ENCODE measurements at places on chromosomes 1 and 21. TPM values are rescaled to one million over a fixed set of nuclear protein-coding genes. Genes with fewer than 3 reads are reported as not detected.
A peak's percentile ranks its signal among the peaks of the same experiment; 100 is the strongest.

- peaks cover 33% of the 10 kb centered on the region for H3K36me3 ChIP-seq
- DNase-seq, result no peak
- H3K4me1 ChIP-seq, result no peaks in the 10 kb centered on the region
- no peaks in the 10 kb centered on the region for H3K27me3 ChIP-seq
Measured at GRCh38 chr1:62809788-62810187, 25.9 kb downstream of the ATG4C start.

GRCh38 chr1:38489844-38490270, 369.7 kb downstream of the RRAGC start:
- H3K27me3 ChIP-seq, result peaks cover 31% of the 10 kb centered on the region
- no peaks in the 10 kb centered on the region for H3K36me3 ChIP-seq
- no peaks in the 10 kb centered on the region for H3K4me1 ChIP-seq
- H3K27ac ChIP-seq, result no peak overlapping the region

DNA sequence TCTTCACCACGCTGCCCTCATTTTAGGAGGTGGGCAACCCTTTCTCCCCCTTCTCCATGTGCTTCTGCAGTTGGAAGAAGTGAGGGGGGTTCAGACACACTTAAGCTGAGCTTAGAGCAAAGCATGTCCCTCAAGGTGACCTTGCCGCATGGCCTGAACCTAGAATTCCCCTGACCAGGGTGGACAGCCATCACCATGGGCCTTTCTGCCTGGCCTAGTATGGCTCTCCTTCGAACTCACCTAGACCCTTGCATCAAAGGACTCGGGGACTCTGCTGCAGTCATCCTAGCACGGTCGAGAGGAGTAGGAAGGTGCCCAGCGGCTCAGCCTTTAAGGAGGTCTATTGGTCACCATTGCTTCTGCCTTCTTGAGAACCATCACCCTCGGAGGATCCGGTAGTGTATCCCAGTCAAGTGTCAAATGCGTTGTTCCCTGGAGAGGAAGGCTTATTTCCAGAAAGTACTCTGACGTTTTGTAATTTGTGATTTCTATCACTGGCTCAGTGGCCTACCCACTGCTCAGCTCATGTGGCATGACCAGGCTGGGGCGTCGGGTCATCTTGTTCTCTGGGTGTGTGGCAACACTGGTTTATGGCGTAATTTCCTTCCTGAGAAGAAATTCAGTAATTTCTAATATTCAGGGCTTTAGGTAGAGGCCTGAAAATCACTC, at the start of gene KCNE1:
Gene KCNE1, minus strand, starts transcription at position 424 of the 669 bp plus-strand sequence. CDS start 62,576 bp downstream, outside the sequence.
- H3K36me3 ChIP-seq, result no peaks in the 10 kb centered on the region
- peak within 1 kb of the TSS; percentile 87 for H3K27ac ChIP-seq
- no peaks in the 10 kb centered on the region for H3K27me3 ChIP-seq
- peaks cover 14% of the 10 kb centered on the region for H3K4me1 ChIP-seq
- H3K4me3 ChIP-seq, result no peak within 1 kb of the TSS
- DNase-seq, result peak; percentile 28

- no peak overlapping the region for H3K27ac ChIP-seq
- H3K27me3 ChIP-seq, result no peaks in the 10 kb centered on the region
- no peaks in the 10 kb centered on the region for H3K4me1 ChIP-seq
- no peaks in the 10 kb centered on the region for H3K36me3 ChIP-seq
Measured at GRCh38 chr1:9927259-9927658, 15.9 kb downstream of the LZIC start.

TMPRSS3 gene
- not detected for total RNA-seq

SMG7 gene
- total RNA-seq, result 38.3 TPM

SELP gene
- 7.3 TPM for total RNA-seq

Measured in heart right ventricle (tissue), 16 donors.